ENCODE measurements at places on chromosomes 1 and 21.

DNA sequence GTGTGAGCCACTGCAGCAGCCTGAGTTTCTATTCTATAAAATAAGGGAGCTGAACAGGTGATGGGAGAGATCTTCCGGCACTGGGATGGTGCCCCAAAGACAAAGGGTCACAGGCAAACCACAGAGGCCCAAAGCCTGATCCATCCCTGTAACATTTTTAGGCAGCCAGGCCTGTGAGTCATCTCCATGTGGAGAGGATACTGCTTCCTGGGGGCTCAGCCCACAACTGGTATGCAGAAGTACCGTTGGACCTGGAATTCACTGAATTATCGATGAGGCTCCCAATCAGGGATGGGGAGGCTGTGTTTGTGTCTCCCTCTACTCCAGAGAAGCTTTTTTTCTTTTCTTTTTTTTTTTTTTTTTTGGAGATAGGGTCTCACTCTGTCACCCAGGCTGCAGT, 48.8 kb upstream of the WASF2 start:
- DNase-seq: no peak

- DNase-seq: no peak
Observed at GRCh38 chr1:196535727-196536126, 72.5 kb downstream of the KCNT2 start.

DNA sequence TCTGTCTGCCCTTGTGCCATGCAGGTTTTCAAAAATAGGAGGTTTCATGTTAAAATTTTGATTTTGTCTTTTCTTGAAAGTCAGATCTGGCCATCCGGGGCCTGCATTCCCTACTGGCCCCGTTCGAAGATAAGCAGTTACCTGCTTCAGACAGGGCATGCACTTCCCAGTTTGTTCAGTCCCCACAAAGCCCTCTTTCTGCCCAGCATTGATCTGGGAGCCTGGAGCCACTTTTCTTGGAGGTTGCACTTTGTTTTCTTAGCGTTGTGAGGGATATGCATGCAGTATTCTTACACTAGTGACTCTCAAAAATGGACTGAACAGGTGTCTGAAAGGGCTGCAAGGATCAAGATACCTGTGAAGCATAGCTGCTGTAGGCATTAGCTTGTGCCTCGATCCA, 11.5 kb downstream of the MOV10 start:
- DNase-seq: no peak

DNA sequence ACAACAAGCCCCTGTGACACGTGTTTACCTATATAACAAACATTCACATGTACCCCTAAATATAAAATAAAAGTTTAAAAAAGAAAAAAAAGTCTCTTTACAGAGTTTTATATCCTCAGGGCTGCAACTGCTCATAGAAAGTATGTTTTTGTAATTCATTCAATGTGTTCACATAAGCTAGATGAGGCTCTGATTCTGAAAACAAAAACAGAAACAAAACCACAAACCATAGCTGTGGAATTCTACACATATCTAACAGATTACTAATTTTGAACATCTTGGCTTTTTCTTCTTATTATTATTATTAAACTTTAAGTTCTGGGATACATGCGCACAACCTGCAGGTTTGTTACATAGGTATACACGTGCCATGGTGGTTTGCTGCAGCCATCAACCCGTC, 579.6 kb upstream of the ZRANB2 start:
- no peak for DNase-seq

DNA sequence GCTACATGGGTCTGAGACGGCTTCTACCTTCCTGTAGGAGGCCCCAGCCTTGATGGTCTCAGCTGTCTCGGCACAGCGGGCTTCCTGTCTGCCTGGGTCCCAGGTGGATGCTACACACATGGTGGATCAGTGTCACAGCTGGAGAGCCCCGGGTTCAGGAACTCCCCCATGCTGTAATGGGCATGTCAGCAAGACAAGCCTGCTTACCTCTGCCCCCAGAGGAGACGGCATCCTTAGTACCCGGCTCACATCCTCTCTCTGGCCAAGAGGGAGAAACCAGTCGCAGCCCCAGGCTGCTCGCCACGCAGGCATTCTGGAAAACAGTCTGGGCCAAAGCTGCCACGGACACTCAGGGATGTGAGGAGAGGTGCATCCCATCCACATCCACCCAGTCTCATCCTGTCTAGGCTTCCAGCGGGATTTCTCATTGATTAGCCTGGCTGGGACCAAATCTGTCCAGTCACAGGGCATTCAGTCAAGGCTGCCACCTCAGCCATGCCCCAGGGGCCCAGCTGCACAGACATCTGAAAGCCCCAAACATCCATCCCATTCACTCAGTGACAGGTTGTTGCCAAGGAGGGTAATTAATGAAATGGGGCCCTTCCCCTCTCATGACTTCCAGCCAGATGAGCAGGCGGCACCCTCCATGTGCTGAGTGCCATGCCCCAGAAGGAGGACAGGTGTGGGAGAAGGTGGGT, 10.5 kb downstream of the SNAP47 start:
- no peak for DNase-seq

DNA sequence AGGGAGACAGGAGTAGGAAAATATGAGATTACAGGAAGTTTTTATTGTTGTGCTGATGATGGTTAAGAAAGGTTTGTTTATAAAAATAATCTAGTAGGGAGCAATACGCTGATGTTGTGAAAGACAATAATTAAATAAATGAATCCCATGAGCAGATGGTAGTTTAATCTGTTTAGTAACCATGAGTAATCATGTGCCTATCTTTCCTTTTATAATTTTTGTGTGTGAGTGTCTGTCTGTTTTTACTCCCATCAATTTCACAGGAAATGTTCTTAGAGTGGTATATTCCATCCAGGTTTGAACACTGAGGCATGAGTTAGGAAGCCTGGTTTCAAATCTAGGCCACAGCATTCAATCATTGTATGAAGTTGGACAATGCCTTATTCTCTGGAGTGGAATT, 180.5 kb downstream of the OLFM3 start:
- DNase-seq: no peak

DNA sequence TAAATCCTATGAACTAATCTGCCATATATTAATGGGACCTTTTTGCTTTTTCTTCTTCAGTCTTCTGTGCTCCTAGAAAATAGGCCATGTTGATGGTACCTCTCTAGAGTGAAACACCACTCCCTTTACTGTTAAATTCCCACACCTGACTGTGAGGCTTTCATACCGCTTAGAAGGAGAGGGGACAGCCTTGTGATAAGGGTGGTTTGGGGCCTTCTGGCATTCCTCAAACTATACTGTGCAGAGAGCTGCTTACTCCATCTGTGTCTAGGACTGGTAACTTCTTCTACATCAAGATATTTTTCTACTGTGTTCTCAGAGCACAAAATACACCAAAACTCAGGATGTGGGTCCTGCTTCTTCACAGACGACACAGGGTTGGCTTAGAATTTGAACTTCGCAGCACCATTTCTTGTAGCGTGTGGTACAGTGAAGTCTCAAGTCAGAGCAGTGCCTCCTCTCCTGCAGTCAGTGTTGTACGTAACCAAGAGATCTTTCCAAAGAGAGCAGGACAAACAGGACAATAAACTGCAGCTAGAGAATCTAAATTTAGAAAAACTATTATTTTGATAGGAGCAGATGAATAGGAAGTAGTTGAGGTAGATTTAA, 43.8 kb downstream of the MACO1 start:
- no peak for DNase-seq

- DNase-seq: no peak
Observed at GRCh38 chr1:203954788-203955552, 93.6 kb downstream of the SNRPE start.

- no peak for DNase-seq
Observed at GRCh38 chr1:174968750-174969244, 30.9 kb upstream of the CACYBP start.

GRCh38 chr1:76727520-76727919, 139.8 kb upstream of the ST6GALNAC5 start:
- no peak for DNase-seq

- DNase-seq: no peak
Observed at GRCh38 chr1:67616394-67616985, 68.5 kb upstream of the GADD45A start.

- no peak for DNase-seq
Observed at GRCh38 chr21:32499249-32500055, 85.9 kb downstream of the TCP10L start.

GRCh38 chr1:53311702-53312305, 16.1 kb downstream of the LRP8 start:
- no peak for DNase-seq

DNA sequence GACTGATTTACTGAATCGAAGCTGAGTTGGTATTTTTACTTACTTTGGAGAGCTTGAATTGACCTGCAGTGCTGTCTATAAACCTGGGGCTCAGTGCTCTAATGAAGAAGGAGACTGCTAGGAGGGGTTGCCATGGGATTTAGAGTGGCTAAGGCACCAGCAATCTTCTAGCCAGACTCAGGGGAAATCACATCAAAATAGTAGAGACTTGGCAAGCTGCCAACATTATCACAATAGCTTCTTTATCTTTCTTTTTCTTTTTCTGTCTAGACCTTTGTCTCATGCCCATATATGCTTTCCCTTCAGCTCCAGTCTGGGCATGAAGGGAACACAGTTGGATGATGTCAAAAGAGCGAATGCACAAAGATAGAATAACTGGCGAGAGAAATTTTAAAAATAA, 301.1 kb upstream of the DPYD start:
- no peak for DNase-seq

GRCh38 chr1:203183828-203184227, 2.7 kb downstream of the CHI3L1 start:
- no peak for DNase-seq

- no peak for DNase-seq
Observed at GRCh38 chr1:17304826-17305175, 3.2 kb upstream of the PADI4 start.

GRCh38 chr1:174191349-174191862, 32.1 kb downstream of the RABGAP1L start:
- no peak for DNase-seq

- DNase-seq: no peak
Observed at GRCh38 chr1:173407846-173408245, 69.3 kb upstream of the PRDX6 start.

DNA sequence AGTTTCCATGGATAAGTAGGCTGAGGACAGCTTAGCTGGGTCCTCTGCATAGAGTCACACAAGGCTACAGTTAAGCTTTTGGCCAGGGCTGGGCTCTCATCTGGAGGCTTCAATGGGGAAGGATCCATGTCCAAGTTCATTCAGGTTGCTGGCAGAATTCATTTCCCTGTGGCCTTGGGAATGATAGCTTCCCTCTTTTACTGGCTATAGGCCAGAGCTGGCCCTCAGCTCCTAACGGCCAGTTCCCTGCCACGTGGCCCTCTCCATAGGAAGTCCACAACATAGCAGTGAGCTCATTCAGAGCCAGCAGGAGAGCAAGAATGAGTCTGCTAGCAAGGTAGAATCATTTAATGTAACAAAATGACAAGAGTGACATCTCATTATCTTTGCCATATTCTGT, 15.1 kb upstream of the PODN start:
- DNase-seq: no peak

DNA sequence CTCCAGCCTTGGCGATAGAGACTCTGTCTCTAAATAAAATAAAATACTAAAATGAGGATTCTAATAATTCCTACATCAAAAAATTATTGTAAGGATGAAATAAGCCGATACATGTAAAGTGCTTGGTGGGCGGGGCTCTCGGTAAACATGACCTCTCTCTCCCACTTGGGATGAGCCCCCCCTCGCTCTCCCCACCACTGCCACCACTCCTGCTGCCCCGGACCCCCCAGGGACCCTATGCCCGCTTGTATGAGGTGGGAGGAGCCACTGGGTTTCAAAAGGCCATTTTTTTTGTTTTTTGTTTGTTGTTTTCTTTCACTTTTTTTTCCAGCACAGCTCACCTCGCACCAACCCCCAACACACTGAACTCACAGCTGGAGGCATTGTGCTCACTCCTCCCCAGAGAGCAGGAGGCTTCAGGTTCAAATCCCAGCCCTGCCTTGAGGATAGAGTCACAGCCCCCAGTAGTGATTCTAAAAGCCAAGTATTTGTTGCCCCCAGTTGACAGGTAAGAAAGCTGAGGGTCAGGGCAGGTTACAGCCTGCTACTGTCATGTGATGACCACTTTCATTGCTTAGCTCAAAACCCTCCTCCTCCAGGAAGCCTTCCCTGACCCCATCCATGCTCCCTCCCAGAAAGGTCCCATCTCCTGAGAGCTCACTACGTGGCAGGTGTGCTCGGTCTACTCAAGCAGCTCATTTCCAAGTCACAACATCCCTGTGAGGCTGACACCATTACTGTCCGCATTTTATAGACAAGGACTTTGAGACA, 4.2 kb downstream of the SDC3 start:
- DNase-seq: no peak

DNA sequence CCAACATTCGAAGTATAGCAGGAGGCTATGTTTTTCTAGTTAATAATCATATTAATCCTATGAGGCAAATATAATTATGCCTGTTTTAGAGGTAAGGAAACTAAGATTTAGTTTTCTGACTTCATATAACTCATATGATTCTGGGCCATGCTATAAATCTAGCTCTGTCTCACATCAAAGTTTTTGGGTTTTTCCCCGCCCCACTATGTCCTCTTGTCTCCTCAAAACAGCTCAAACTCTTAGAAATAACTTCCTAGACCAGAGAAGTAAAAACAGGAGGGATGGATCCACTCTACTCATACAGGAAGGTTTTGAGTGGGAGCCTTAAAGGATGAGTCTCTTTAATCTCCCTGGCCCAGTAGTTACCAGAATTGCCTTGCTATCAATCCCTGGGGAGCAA, 256.4 kb upstream of the FGGY start:
- DNase-seq: no peak

GRCh38 chr1:180444522-180444921, 57.9 kb downstream of the ACBD6 start:
- DNase-seq: no peak

DNA sequence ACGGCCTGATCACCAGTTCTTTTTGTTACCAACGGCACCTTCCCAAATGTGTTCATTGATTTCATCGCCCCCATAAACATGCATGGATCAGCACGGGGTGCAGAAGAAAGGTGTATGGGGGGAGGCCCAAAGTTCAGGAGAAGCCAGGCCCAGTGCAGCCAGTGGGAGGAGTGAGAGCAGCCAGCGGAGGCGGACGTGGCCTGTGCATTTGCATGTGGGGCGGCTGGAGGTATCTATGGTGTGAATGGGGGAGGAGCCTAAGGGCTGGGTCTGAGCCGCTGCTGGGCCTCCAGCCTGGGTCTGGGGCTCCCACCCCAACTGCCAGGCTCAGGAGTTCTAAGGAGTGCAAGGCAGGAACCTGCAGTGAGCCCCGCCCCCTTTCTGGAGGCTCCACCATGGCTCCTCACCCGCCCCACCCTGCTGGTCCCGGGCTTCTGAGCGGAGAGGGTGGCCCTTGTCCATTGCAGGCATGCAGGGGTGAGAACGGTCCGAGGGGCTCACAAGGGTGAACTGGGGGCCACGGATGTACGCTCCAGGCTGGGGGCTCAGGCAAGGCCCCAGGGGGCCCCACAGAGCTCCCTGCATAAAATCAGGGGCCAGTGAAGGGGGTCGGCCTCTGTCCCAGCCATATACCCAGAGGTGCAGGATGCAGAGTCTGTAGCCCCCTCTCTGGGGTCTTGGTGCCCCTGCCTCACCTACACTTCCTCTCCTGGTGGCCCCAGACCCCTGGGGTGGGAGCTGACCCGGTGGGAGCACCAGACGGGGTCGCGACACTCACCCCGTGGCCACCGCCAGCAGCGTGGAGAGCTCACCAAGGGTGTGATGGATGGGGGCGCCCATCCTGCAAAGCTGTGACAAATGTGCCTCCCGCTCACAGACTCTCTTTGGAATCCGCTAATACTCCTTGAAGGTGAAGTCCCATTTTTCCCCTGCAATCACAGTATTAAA, 31.3 kb upstream of the TTC34 start:
- no peak for DNase-seq

- DNase-seq: no peak
Observed at GRCh38 chr21:43354026-43354420, 72.9 kb downstream of the SIK1 start.

- no peak for DNase-seq
Observed at GRCh38 chr1:177286396-177286795, 115.6 kb downstream of the BRINP2 start.

GRCh38 chr1:157131281-157131680, 6.9 kb downstream of the ETV3 start:
- DNase-seq: no peak

Data from activated naive CD4-positive, alpha-beta T cell (primary cell).